ENCODE measurements at places on chromosomes 12 and 14.

DNA sequence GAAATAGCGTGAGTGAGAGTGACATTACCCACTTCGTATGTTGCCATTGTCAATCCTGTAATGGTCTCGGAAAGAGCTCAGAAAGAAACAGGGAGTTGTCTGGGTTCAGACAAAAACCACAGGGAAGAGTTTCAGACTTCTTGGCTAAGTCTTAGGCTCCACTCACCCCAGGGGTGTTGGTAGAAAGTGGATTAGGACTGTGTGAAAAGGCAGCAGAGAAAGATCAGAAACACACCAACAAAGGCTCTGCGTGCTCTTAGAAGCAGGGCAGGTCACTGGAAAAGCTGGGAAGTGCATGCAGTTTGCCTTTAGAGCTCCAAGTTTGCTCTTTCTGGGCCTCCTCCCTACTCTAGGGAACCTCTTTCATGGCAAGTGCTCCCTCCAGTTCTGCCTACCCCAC, 106.1 kb upstream of the PLXNC1 start:
- H3K4me1 ChIP-seq = no peaks in the 10 kb centered on the region
- H3K4me3 ChIP-seq = no peak overlapping the region
- no peak overlapping the region for H3K27ac ChIP-seq
- no peak for DNase-seq
- no peaks in the 10 kb centered on the region for H3K36me3 ChIP-seq
- no peaks in the 10 kb centered on the region for H3K27me3 ChIP-seq

DNA sequence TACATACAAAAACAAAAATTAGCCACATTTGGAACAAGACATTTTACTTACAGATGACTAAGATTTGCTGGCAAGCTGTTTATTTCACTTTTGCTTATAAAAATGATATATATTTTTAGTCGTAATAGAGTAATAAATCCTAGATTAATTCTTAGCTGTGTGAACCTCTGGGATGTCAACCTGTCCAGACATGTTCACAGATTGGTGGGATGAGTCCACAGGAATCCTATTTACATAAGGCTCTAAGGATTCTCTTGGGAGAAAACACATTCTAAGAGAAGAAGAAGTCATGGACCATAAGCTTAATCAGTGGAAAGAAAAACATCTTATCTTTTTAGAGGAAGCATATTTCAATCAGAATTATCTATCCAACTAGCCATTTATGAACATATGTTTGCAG, 797.4 kb downstream of the C12orf50 start:
- H3K36me3 ChIP-seq = no peaks in the 10 kb centered on the region
- no peak overlapping the region for H3K4me3 ChIP-seq
- no peaks in the 10 kb centered on the region for H3K4me1 ChIP-seq
- H3K27ac ChIP-seq = no peak overlapping the region
- DNase-seq = no peak

DNA sequence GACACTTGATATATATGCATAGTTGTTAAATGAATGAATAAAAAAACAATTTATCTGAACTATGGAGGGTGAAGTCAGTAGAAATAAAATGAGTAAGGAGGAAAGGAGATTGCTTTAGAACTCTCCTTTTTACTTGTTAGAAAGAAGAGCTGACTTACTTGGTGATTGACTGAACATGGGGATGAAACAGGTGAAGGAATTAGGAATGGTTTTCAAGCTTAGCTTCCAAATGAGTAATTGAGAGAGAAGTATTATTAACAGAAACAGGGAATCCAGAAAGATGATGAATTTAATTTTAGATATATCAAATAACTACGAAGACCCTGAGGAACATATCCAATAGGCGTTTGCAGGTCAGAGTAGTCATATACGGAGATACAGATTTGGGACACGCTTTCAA, 33.6 kb upstream of the EMP1 start:
- DNase-seq = no peak
- H3K4me1 ChIP-seq = peaks cover 13% of the 10 kb centered on the region
- no peaks in the 10 kb centered on the region for H3K36me3 ChIP-seq
- no peak overlapping the region for H3K27ac ChIP-seq

DNA sequence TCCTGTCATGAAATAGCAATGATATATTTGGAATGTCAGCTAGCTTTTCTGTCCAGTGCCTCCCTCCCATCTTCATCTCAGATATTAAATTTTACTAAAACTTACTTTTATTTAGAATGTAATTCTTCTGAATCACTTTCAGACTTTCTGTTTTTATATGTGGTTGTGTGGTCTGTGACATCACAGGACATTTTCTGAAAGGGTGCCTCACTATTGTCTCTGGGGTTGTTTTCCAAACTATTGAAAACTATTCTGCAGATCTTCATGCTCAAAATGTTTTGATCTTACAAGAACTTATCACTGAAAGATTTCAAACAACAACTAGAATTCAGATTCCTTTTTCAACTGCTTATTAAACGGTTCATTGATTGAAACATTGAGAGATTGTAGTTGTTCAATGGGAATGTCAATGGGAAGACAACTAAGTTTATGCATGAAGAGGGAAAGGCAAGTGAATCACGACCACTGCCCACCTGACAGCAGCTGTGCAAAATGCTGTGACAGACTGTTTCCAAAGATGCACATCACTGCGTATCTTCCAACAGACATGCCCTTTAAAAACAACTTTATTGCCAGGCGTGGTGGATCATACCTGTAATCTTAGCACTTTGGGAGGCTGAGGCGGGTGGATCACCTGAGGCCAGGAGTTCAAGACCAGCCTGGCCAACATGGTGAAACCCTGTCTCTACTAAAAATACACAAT, 51.3 kb downstream of the KLRG1 start:
- H3K27me3 ChIP-seq = no peaks in the 10 kb centered on the region
- H3K4me1 ChIP-seq = no peaks in the 10 kb centered on the region
- no peak overlapping the region for H3K27ac ChIP-seq
- no peak overlapping the region for H3K4me3 ChIP-seq
- H3K36me3 ChIP-seq = no peaks in the 10 kb centered on the region

DNA sequence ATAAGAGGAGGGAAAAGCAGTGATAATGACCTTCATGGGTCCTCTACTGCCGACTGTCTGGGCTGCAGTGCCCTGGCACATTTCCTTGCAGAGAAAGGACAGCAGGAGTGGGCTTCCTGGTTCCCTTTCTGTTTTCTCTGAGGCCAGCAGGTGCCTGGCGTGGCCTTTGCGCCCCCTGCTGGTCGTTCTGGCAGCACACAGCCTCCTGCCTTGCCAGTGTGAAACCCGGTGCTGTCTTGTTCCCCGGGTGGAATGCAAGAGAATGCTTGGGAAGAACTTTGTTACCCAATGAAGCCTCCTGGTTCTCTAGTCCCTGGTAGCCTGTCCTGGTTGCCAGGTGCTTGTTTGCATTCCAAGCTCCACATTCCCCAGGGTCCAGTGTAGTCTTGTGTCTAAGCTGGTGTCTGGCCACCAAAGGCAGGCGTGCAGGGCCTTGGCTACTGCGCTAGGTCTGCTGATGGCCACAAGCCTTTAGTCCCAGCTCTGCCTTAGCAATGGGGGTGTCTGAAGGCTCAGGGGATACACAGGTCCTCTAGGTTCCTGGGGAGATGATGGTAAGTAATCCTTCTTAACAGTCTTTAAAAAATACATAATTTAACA, 1392.4 kb upstream of the TMEM132C start:
- H3K4me3 ChIP-seq = no peak overlapping the region
- peak; percentile 79 for DNase-seq
- H3K27me3 ChIP-seq = no peaks in the 10 kb centered on the region
- H3K27ac ChIP-seq = no peak overlapping the region
- H3K36me3 ChIP-seq = no peaks in the 10 kb centered on the region
- H3K4me1 ChIP-seq = no peaks in the 10 kb centered on the region

GRCh38 chr14:92785667-92786426, 8.3 kb upstream of the GOLGA5 start:
- no peak for DNase-seq
- H3K4me3 ChIP-seq = no peak overlapping the region
- H3K36me3 ChIP-seq = no peaks in the 10 kb centered on the region
- H3K27me3 ChIP-seq = no peaks in the 10 kb centered on the region

GRCh38 chr14:20580242-20580641, 7.6 kb downstream of the RNASE11 start:
- H3K4me1 ChIP-seq = no peaks in the 10 kb centered on the region
- H3K36me3 ChIP-seq = no peaks in the 10 kb centered on the region

DNA sequence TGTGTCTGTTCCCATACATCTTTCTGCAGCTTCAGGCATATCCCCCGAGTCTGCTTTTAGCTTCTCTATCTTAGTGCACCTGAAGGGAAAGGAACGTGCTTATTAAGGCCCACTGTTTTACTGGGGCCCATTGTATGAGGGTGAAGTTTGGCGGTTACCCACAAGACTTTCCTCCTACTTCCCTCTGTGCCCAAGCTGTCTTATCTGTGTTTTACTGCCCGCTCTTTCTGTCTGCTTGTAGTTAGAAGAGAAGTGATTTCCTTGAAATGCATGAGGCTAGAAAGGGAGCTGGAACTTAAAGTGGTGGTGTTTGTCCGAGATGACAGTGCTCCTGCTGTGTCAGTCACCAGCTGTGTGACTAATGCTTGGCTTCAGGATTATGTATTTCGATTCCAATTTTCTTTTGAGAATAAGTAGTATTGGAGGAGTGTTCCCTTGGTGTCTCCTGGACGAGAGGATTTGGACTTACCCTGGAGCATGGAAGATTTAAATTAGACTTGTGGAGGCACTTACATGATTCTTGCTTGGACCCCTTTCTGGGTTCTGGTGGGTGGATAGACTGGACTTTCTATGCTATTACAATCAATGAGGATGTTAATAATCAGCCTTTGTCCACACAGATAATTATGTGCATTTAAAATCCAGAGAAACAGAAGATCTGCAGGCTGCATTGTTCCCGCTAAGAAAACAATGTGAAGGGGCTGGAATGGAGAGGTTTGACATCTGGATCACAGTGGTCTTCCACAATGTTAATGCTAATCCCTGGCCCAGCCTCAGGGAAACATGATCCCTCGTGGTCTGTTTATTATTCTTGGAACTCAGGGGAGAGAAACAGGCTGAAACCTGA, 13.9 kb upstream of the KRT86 start:
- H3K36me3 ChIP-seq = no peaks in the 10 kb centered on the region
- peaks cover 38% of the 10 kb centered on the region for H3K27me3 ChIP-seq
- no peak overlapping the region for H3K4me3 ChIP-seq
- no peak overlapping the region for H3K27ac ChIP-seq
- no peak for DNase-seq

DNA sequence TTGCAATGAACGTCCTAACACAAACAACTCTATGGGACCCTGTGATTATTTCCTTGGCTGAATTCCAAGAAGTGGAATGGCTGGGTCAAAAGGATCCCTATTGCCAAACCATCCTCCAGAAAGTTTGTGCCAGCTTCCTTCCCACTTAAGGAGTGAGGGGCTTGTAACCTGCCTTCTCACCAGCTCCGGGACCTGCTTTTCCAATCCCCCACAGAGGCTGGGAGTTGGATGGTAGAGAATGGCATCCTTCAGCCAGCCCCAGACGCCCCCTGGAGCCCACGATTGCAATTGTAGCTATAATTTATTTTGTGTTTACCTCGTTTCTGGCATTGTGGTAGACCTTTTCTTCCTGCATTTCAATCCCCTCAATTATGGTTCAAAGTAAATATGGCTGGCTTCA, 9.7 kb upstream of the ZDHHC22 start:
- DNase-seq = no peak
- no peaks in the 10 kb centered on the region for H3K4me1 ChIP-seq
- H3K36me3 ChIP-seq = no peaks in the 10 kb centered on the region
- no peak overlapping the region for H3K27ac ChIP-seq

- no peaks in the 10 kb centered on the region for H3K27me3 ChIP-seq
- H3K4me3 ChIP-seq = no peak overlapping the region
- no peaks in the 10 kb centered on the region for H3K4me1 ChIP-seq
- no peak for DNase-seq
These were observed 46.1 kb downstream of the KIF26A start for GRCh38 chr14:104184506-104184905.

DNA sequence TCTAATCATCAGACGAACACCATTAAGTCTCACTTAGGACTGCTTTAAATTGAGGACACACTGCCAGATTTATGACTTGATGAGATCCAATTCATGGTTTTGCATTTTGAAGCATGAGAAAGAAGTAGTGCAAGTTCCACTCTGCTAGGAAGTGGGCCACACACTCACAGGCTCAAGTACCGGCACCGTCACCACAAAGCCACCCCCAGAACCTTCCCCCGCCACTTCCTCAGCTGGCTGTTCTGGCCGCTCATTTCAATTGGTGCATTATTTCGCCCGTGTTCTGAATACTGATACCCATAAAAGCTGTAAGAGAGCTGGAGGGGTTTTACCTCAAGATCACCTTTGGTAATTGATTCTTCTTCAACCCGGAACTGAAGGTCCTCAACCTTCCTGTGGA, 70.1 kb downstream of the CLIP1 start:
- DNase-seq = no peak
- H3K27ac ChIP-seq = no peak overlapping the region
- no peak overlapping the region for H3K4me3 ChIP-seq
- H3K4me1 ChIP-seq = no peaks in the 10 kb centered on the region
- H3K27me3 ChIP-seq = no peaks in the 10 kb centered on the region

DNA sequence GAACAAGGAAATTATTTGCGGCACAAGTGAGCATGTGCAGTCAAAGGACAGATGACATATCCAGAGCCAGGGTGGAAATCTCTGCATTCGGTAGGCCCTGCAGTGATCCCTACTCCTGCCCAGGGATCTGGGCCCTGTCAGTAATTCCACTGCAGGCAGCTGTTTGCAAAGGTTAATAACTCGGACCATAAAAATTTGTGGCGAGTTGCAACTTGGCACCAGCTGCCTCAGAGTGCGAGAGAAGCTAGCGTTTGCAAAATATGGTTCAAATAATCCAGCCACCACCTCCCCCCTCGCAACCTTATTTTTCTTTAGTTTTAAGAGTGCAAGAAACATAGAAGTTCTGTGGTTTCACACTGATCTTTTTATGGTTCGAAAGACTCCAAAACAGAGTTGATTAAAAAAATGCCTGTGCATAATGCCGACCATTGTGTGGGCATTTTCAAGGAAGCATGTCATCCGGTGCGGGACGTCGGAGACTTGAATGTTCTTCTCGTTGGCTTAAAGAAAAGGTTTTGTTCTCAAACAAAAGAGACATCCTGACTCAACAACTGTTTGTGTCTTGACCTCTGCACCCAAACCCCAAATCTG, 224.5 kb downstream of the BCL11B start:
- no peak overlapping the region for H3K4me3 ChIP-seq
- no peaks in the 10 kb centered on the region for H3K27me3 ChIP-seq
- no peak for DNase-seq
- no peaks in the 10 kb centered on the region for H3K4me1 ChIP-seq
- no peaks in the 10 kb centered on the region for H3K36me3 ChIP-seq
- no peak overlapping the region for H3K27ac ChIP-seq

DNA sequence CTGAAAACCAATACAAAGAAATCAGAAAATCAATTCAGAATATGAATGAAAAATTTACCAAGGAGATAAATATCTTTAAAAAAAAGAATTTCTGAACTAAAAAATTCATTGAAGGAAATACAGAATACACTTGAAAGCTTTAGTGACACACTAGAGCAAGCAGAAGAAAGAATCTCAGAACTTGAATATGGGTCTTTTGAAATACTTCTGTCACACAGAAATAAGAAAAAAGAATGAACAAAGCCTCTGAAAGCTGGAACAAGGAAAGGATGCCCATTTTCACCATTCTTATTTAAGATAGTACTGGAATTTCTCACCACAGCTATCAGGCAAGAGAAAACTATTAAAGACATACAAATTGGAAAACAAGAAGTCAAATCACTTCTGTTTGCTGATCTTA, 103.1 kb upstream of the NEDD1 start:
- no peaks in the 10 kb centered on the region for H3K36me3 ChIP-seq
- H3K27me3 ChIP-seq = no peaks in the 10 kb centered on the region
- no peak overlapping the region for H3K4me3 ChIP-seq

- H3K4me1 ChIP-seq = peaks cover 13% of the 10 kb centered on the region
- no peaks in the 10 kb centered on the region for H3K36me3 ChIP-seq
- peaks cover 27% of the 10 kb centered on the region for H3K27me3 ChIP-seq
- peak; percentile 68 for DNase-seq
These were observed at the start of gene KIF5A for GRCh38 chr12:57549909-57550640. Gene KIF5A (plus strand): TSS chr12:57550044. CDS start chr12:57550272, 228 bp downstream.

Measured in upper lobe of right lung (tissue), 1 donor.